ENCODE measurements at places on chromosomes 7 and 10.
A peak's percentile ranks its signal among the peaks of the same experiment; 100 is the strongest.

DNA sequence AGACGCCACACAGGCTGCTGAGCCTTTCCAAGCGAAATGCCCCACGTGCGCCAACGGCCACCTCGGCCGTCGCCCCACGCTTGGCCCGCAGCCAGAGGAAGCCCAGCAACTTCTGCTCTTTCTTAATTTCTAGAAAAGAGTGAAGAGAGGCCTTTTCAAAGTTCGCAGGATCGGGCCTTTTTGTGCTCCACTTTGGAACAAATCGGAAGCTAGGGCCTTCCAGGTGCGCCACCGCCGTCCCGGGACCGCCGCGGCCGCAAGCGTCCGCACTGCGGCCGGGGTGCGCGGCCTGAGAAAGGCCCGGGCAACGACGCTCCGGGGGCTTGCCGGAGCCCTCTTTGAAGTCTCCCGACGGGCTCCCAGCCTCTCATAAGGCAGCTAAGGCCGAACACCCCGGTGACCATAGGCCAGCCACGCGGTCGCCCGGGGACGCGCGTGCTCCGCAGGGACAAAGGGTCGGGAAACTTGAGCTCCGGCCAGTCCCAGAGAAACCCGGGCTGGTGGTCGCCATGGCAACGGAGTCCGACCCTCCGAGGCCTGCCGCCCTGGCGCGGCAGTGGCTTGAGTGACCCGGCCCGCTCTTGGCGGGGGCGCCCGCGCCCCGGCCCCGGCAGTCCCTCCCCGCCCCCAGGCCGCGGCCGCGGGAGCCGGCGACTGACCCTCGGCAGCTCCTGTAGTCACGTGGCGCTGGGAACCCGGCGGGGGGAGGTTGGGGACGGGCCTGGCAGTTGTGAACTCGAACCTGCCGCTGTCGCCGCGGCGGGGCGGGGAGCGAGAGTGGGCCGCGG lies at the start of gene REPIN1:
TSS of gene REPIN1 (plus strand) at position 727 of the 788 bp plus-strand sequence. CDS start 890 bp downstream, outside the sequence.
- DNase-seq, result peak; percentile 60

GRCh38 chr10:22693860-22694259 lies 20.5 kb downstream of the PIP4K2A start:
- no peak for DNase-seq

DNA sequence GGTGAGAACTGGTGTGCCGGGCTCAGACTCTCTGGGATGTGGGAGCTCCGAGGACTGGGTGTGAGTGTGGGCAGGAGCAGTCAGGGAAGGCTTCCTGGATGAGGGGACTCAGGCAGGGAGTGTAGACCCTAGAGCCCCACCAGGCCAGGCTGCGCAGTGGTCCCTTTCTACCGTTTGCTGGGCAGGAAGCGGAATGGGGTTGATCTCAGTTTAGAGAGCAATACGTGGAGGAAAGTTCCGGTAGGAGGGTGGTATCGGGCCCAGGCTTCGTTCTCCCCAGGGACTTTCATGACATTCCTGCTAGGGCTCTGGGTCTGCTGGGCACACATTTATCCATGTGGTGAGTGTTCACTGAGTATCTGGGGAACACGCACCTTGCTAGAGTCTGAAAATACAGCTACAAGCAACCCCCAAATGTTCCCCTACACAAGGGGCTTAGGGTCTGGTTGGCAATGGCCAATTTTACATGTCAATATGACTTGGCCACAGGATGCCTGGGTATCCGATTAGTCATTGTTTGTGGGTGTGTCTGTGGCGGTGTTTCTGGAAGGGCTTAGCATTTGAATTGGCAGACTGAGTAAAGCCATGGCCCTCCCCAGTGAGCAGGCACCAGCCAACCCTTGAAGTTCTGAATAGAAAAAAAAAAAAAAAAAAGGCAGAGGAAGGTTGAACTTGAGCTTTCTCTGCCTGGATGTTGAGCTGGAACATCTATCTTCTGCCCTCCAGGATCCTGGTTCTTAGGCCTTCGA lies 20.8 kb downstream of the GHRHR start:
- no peak for DNase-seq

GRCh38 chr10:16581202-16581601 lies 59.5 kb upstream of the C1QL3 start:
- DNase-seq, result no peak

DNA sequence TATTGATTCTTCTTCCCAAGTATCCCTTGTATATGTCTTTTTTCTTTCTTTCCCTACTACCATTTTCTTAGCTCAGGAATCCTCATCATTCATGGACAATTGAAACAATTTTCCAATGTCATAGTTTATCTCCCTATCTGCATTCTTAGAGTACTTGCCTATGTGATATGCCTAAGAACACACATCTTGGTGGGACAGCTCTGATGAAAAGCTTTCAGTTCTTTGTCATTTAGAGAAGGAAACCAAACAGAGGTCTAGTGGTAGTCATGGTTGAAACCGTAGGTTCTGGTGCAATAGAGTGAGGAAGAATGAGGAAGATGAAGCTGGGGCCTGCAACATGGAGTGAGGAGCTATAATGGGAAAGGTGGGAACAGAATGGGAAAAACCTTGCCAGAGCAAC lies 28.2 kb downstream of the TDRD1 start:
- DNase-seq, result no peak

- no peak for DNase-seq
Measured at GRCh38 chr10:98748298-98748697, 301.6 kb upstream of the HPS1 start.

DNA sequence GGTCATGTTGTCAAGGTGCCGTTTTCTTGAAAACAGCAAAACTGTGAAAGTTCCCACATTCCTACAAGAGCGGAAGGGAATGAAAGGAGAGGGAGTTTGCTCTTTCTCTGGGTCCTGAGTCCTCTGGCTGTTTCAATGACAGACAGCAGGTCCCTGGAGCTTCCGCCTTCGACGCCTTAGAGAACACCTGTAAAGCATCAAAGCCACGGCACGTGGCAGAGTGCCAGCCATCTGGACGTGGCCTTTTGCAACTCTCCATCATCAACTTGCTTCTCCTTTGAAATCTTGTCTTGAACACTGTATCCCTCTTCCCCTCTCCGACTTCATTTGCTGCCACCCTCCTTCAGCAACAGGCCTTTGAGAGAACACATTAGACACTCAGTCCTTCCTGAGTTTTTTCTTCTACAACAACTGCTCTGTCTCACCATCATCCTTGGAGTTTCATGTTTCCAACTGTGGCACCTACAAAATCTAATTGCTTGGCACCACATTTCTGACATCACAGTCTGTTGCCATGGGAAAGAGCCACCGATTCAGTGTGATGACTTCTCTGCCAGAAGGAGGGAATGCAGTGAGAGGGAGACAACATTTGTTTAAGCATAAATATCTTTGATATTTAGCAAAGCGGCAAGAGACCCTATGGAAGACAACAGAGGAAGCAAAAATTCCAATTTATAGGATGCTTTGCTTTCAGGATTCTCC lies 204.9 kb upstream of the PTER start:
- DNase-seq, result no peak
